ENCODE measurements at places on chromosomes 7 and 10.

DNA sequence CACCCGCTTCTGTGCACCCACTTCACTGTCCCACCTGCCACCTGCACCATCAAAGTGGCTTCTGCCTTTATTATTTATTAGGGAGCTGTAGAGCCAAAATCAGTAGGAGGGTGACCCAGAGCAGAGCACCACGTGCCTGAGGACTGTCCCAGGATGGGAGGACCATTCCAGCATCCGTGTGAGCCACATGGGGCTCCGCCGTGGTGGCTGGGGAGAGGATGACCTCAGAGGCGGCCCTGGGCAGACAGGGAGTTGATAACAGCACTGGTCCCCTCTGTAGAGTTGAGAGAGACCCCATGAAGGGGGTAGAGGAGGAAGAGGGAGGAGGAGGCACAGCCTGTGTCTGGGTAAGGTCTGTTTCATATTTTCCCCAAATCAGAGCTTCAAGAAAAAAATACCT lies 8.7 kb upstream of the DPYSL4 start:
- no peak for DNase-seq

- no peak for DNase-seq
Measured at GRCh38 chr7:115906731-115907130, 123.8 kb downstream of the TFEC start.

- peak; percentile 35 for DNase-seq
Measured at GRCh38 chr10:22713853-22714478, 412 bp downstream of the PIP4K2A start.

DNA sequence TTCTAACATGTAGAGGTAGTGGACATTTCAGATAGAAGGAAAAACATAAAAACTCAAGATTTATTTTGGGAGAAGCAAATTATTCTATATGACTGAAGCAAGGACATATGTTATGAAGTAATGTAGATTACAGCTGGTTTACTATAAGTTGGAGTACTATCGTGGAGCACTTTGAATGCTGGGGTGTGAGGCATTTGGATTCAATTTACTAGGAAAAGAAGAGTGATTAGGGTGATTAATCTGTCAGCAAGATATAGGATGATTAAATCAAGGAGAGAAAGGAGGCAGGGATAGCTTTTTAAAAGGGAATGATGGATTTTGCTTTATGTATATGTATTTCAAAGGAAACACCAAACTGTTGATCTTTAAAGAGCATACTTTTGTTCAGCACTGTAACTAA lies 318.4 kb upstream of the KAT6B start:
- no peak for DNase-seq

DNA sequence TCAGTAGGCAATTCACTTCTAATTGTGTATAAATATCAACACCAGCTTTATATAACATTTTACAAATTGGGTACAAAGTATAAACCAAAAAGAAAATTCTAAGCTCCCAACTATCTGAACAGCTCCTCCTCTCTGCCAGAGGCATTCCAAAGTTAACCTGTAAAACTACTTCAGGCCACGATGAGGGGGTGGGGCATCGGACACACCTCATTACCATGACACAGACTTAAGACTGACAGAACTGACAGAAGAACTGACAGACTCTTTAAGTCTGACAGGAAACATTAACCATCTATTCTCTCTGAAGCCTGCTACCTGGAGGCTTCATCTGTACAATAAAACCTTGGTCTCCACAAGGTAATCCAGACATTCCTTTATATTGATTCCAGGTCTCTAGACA lies 12.3 kb downstream of the ESYT2 start:
- DNase-seq = no peak

DNA sequence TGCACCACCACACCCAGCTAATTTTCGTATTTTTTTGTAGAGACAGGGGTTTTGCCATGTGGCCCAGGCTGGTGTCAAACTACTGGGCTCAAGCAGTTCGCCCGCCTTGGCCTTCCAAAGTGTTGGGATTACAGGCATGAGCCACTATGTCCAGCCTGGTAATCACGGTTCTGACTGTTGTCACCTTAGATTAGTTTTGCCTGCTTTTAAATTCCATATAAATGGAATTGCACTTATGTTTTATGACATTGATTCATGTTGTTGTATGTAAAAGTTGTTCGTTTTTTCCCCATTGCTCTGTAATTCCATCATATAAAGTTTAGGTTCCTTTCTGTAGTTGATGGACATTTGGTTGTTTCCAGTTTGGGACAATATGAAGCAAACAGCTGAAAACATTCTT lies 106.0 kb downstream of the CAMK1D start:
- DNase-seq = no peak

DNA sequence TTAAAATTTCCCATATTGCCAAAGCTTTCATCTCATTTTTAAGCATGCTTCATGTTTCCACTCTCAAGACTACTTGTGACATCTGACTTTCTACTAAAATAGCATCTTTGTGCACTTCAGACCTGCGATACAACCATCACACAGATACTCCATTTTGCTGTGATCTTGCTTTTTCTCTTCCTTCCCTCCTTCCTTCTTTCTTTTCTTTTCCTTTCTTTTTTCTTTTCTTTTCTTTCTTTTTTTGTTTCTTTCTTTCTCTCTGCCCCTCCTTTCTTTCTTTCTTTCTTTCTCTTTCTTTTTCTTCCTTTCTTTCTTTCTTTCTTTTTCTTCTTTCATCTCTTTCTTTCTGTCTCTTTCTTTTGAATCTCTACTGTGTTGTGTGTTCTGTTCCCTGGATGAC lies 194.0 kb upstream of the KCND2 start:
- DNase-seq = no peak
